ENCODE measurements at places on chromosomes 6 and 20. TPM values are rescaled to one million over a fixed set of nuclear protein-coding genes. Genes with fewer than 3 reads are reported as not detected.

The ARMC12 gene
- total RNA-seq: 0.45 TPM

The VGLL2 gene
- total RNA-seq: not detected

The OPRM1 gene
- total RNA-seq: not detected

The CLVS2 gene
- not detected for total RNA-seq

The SLC32A1 gene
- total RNA-seq: not detected

The TNXB gene
- 315 TPM for total RNA-seq
